A673 (cell line): ENCODE measurements at places on chromosomes 7 and 10. TPM values are rescaled to one million over a fixed set of nuclear protein-coding genes. Genes with fewer than 3 reads are reported as not detected.

DNA sequence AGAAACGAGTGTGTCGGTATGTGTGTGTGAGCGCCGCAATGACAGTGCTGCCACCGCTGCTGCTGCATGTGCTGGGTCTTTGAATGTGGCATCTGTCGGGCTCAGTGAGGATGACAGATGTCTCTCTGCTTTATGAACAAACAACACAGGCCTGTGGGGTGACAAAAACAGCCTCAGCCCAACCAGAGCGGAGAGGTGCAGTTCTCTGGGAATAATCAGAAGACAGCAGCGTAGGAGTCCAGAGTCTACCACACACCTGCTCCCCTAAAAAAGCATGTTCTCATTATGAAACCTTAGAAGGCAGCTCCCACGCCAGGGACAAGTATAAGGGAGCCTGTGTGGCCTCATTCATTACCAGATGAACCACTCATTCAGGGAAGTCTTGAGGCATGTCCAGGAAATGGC lies 278.3 kb downstream of the KCNMA1 start:
- no peak for DNase-seq

DNA sequence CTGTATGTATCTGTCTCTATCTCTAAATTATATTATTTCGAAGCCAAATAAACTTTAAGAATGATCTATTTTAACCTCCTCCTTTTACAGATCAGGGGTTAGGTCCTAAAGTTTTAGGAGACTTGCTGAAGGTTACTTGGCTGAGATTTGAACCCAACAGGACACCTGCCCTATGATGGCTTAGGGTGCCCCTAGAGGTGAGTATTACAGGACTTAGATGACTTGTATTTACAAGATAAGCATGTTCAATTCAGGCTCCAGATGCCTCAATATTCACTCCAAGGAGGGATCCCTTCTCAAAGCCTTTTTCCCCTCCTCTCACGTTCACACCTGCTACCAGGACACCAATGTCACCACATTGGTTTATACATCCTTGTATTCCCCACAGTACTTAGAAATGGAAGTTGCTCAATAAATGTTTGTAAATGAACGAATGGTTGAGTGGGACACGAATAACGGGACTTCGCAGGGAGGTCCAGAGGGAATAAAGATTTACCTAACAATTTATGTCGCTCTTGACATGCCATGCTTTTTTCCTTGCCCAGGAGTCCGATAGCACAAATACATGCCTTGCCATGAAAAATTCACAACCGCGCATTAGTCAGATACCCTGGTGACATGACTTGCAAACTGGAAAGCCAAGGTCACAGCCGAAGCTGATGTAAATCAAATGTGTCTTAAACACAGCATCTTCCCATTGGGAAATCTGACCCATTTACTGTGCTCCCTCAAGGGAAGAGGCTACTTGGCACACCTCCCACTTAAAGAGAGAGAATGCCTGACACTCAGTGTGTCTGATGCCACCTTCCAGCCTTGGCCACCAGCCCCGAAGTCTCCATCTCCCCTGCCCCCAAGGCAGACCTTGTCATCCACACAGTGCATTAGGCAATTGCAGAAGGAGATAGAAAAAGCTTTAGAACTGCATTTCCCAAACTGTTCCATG lies 872.2 kb upstream of the AUTS2 start:
- DNase-seq, result no peak

DNA sequence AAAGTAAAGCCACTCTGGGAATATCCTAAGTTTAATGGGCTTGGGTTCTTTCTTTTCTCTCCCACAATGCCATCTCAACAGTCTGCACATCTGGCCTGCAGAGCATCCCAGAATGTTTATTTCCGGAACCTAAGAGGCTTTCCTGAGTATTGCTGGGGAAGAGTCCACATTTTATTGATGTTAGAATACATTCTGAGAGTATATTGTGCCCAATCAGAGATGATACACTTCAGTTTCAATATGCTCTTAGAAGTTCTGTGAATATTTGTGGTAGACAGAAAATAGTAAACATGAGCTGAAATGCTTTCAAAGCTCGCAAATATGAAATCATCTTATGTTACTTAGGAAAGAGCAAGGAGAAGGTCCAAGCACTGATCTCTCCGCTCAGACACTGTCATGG lies 200.6 kb downstream of the TWIST1 start:
- DNase-seq, result no peak

- peak; percentile 21 for DNase-seq
Measured at GRCh38 chr10:79273604-79274003, 73.7 kb upstream of the PPIF start.

RBM48 gene
- 12.1 and 14.4 TPM in 2 replicates for total RNA-seq

DNA sequence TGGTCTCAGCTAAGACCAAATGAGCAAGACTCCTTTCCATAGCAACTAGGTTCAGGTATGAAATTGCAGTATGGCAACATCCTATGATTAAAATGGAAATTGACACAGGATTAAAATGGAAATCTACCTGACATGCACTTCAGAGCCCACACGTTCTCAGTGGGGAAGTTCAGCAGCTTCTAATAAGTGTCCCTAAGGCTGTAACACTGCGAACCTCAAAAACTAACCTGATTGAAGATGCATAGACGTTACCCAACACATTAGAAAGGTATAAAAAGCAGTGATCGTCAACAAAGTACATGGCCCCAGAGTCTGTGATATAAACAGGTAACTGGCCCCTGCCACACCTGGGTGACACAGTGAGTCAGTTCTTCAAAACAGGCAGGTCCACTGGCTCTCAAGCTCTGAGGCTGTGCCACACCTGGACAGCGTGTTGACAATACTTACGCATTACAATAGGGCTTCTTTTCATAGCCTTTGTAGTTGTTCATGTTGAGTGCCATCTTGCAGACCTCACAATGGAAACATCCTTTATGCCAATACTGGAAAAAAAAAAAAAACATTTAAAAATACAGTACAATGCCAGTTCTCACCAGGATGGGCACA lies 274.9 kb upstream of the NEBL start:
- DNase-seq, result no peak

GRM8 gene
- total RNA-seq, result 0.72 and 0.80 TPM in 2 replicates

DNA sequence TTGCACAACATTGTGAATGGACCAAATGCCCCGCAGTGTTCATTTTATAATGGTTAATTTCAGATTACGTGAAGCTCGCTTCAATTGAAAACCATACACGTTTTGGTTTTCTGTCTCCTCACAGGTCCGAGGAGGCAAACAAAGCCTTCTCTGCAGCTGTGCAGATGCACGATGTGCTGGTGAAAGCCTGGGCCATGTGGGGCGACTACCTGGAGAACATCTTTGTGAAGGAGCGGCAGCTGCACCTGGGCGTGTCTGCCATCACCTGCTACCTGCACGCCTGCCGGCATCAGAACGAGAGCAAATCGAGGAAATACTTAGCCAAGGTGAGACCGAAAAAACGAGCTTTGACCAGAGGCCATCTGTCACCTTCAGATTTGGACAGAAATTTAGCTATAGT lies 110.3 kb downstream of the TRRAP start:
- DNase-seq, result no peak

FAM25A gene
- not detected in 2 replicates for total RNA-seq

TMEM270 gene
- total RNA-seq, result not detected in 2 replicates
